Stimulated activated CD8-positive, alpha-beta memory T cell treated with anti-CD3 and anti-CD28 coated beads, Interleukin-15, amount 100 ng/mL, for 48 hours (primary cell): ENCODE measurements at places on chromosomes 4 and X.

- DNase-seq, result no peak
Measured at GRCh38 chrX:93585661-93586060, 87.7 kb downstream of the NAP1L3 start.

- DNase-seq, result no peak
Measured at GRCh38 chrX:106263817-106264216, 95.7 kb downstream of the PWWP3B start.

DNA sequence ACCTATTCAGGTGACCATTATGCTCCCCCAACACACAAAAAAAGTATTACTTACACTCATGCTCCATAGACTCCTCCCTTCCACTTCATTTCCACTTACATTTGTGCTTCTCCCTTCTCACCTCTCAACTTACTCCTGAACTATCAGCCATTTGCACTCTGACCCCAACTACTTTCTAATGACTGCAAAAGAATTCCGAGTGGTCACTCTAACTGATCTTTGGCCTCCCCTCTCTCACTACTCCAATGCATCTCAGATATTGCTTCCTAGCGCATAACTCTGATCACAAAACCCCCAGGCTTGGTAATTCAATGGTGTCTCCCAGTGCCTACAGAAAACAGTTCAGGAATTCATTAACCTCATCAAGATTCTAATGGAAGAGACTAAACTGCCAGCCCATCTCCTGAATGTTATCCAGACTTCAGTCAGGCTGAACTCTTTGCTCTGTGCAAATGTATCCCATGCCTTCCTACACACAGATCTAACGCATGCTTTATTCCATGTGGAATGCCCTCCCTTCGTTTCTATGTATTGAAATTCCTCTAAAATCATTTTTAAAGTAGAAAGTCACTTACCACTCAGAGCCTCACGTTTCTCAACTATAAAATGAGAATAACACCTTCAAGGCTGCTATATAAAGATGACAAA, 61.1 kb downstream of the FRYL start:
- DNase-seq, result no peak

GRCh38 chr4:100754751-100755150, 236.9 kb upstream of the EMCN start:
- no peak for DNase-seq
